ENCODE measurements at places on chromosomes 3 and 15. TPM values are rescaled to one million over a fixed set of nuclear protein-coding genes. Genes with fewer than 3 reads are reported as not detected.

The CDHR4 gene
- not detected for total RNA-seq

DNA sequence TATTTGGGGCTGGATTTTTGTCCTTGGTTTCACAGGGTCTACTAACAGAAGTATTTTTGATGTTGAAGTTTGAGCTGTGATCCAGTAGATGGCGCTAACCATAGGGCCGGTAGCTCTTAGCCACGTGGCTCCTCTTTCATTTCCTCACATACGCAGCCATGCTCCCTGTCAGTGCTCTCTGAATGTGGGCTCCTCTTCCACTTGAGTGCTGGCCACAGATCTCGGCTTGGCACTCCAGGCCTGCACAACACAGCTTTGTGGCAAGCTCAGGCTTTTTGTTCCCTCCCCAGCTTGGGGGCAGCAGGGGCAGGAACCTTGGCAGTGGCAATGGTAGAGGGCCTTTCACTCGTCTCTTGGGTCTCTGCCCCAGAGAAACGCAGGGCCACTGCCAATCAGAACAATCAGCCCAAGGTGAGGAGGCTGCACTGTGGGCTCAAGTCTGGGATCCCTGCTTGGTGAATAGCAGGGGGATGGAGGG is 18.6 kb upstream of the DNAAF4 start:
- no peak for DNase-seq

DNA sequence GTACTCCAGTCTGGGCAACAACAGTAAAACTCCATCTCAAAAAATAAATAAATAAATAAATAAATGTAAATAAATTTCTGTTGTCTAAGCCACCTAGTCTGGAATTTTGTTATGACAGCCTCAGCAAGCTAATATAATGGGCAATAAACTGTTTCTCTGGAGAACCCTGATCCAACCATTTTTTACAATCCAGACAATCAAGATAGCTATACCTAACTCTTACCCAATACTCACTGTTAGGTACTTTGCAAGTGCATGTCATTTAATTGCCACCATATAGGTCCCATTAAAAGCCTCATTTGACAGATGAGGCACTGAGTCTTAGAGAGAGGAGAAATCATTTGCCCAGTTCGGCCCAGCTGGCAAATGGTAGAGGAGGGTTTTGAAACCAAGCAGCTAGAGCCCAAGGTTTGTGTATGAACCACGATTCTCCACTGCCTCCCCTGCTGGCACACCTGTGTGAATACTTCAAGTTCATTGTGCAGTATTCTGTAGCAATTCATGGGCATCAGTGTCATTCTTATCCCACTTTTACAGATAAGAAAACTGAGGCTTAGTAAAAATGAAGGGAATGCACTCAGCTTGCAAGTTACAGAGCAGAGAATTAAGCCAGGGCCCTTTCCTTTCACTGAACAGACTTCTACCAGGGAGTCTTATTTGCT is 107.0 kb upstream of the UBE2E1 start:
- DNase-seq = no peak

- no peak for DNase-seq
Measured at GRCh38 chr15:101637516-101637915, 14.7 kb downstream of the TM2D3 start.

- no peak for DNase-seq
Measured at GRCh38 chr3:120497336-120497735, 46.5 kb upstream of the FSTL1 start.

DNA sequence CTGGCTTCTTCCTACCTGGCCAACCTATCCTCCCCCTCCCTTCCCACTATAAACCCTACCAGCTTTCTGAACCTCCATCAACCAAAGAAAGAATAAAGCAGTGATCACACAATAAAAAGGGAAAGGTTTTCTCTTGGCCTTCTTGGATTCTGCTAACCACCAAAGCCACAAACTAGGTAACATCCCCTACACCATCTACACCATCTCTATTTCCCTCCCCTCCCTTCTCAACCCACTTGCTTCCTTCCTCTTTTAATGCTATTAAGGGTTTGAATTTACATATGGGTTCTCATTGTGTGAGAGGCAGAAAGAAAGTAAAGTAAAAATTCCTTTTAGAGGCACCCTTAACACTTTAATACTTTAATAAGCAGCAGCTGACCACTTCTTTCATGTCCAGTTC is 25.8 kb upstream of the RSL24D1 start:
- no peak for DNase-seq

GRCh38 chr3:8574670-8575322 is 69.8 kb downstream of the SSUH2 start:
- no peak for DNase-seq

DNA sequence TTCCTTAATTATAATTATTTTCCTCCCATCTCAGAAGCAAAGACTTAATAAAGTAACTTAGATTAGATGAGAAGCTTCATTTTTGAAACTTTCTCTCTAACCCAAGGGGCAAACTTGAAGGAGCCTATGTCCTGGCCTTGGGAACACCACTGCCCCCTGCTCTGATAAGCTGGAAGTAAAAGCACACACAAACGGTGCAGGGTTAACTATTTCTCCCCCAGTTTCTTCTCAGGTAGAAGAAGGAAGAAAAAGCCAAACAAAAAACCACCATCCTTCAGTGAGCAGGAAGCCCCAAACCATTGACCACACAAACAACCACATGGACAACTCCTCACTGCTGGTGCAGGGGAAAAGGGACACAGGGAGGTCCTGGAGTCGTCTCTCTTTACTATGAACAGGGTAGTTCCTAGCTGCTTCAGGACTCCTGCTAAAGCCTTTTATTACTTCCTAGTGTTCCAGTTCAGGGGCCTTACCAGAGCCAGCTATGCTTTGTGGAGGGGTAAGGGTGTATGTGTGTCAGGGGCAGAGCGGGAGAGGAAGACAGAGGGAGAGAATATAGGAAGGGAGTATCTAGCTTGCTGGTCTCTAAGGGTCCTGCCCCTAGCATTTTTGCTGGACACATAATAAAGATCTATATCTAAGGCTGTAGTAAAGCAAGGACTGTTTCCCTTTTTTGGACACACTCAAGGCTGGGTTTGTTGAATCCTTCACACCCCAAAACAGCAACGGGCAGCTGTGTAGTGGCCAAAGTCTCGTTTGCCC is 94.0 kb upstream of the UMPS start:
- DNase-seq = no peak

- DNase-seq = no peak
Measured at GRCh38 chr15:88403351-88403791, 63.8 kb downstream of the MRPL46 start.

The TLE3 gene
- total RNA-seq = 13.4 TPM

The PARP15 gene
- total RNA-seq = 0.40 TPM

DNA sequence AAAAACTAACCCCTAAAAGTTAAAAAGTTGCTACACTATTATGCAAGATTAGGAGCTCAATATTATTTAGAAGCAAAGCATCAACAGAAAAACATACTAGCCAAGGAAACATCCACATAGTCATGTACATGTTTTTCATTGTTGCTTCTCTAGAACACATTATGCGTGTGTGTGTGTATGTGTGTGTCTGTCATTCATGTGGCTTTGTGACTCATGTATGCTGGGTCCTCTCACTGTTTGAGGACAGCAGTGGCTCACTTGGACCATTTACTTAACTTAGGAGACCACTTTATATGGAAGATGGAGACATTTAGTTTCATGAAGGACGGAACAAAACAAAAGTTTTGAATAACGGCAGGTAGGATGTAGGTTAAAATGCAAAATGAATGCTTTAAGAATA is 219.4 kb upstream of the THBS1 start:
- DNase-seq = no peak

DNA sequence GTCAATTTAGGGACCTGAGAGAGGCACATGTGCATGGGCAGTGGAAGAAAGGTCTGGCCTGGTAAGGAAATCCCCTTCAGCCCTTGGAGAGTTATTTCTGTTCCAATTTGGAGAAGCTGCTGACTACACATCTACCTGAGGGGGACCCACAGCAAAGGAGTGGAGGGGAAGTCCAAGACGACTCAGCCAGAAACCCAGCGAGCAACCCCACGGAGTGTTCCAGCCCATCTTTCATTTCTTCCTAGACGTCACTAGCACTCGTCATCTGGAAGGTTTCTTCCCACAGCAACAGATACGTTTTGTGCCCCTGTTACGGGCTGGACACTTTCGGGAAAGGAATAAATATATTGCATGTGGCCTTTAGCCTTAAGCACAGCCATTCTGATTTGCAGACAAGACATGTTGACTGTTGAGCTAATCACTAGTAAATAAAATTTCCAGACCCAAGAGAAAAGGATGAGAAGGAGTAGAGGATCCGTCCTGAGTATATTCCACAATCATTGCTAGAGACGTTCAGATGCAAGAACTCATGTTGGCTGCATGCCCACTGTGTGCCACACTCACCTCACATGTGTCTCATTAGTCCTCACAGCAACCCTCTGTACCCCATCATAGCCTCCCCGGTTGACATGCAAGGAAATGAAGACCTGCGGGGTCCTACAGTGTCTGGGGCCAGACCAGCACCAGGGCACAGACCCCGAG is 7.8 kb upstream of the FAM174B start:
- no peak for DNase-seq

DNA sequence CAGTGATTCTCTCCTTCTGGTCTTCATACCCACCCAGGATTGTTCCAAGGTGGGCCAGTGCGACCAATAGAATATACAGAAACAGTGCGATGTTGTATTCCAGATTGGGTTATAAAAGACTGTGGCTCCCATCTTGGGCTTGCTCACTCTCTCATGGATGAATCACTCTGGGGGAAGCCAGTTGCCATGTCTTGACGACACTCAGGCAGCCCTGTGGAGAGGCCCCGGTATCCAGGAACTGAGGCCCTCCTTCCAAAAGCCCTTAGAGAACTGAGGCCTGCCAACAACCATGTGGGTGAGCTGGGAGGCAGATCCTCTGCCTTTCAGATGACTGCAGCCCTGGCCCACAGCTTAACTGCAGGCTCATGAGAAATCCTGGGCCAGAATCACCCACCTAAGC is 57.2 kb downstream of the SH3GL3 start:
- no peak for DNase-seq

- no peak for DNase-seq
Measured at GRCh38 chr3:105322570-105323273, 44.0 kb upstream of the ALCAM start.

- no peak for DNase-seq
Measured at GRCh38 chr15:89393056-89393455, 58.4 kb upstream of the POLG start.

- no peak for DNase-seq
Measured at GRCh38 chr3:21117370-21117769, 633.6 kb downstream of the ZNF385D start.

- no peak for DNase-seq
Measured at GRCh38 chr15:76839173-76839572, 66.0 kb downstream of the SCAPER start.

DNA sequence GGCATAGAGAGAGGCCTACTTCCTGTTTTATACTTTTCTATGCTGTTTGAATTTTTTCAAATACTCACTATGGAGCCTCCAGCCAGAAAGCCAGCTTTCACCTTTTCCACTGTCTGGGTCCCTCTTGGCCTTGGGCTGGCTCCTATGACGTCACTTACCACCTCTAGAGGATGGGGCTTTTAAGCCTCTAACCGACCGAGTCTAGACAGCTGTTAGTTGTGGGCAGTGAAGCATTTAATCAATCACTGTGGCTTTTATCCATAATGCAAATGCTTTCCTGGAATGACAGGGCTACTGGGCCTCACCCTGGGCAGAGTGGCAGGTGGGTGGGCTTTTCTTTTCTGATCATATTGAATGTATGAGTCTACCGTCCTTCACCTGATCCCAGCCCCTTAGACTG is 61.9 kb downstream of the LRRK1 start:
- no peak for DNase-seq

The TF gene
- 5.6 TPM for total RNA-seq

- peak; percentile 79 for DNase-seq
Measured at GRCh38 chr15:90101130-90101968, 919 bp downstream of the IDH2 start.

The CFAP44 gene
- total RNA-seq = 3.2 TPM

DNA sequence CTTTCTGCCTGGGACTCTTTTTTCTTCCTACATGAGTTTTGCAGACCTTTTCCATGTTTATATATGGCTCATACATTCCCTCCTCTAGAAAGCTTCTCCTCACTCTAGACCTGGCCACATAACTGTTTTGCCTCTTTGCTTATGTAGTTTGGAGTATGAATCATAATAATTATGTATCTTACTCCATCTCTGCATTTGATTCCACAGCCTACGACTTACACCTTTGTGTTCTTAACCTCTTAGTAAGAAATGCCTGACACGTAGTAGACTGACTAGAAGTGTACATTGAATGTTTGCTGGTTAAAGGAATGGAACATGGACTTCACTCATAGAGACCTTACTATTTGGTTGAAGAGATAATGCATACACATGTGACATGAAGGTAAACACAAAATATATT is 56.4 kb downstream of the MBNL1 start:
- DNase-seq = no peak

The GOLGA8J gene
- not detected for total RNA-seq

The CYP1A2 gene
- total RNA-seq = not detected

DNA sequence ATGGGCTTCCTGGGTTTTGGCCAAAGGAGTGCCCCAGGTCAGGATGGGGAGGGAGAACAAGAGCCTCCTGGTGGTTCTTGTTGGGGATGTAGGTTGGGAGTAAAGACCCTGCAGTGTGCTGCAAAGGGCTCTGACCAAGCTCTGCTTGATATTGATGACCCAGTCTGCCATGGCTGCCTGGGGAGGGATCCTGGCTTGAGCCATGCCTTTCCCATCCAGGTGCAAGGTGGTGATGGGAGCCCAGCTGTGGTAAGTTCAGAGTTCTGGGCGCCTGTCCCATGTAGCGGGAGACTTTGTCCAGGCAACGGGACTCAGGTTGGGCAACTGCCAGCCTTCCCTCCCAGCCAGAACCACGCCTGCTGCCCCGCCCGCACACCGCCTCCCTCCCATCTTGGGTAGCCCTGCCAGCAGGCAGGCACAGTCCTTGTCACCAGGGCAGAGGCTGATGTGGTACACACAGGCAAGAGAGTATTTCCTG is 2.6 kb downstream of the GNAI2 start:
- DNase-seq = peak; percentile 93

- DNase-seq = no peak
Measured at GRCh38 chr3:15665510-15666150, 64.1 kb downstream of the BTD start.

GRCh38 chr3:42557854-42558253 is 23.9 kb downstream of the SEC22C start:
- DNase-seq = no peak

The GNAT1 gene
- not detected for total RNA-seq

The RHOA gene
- 255 TPM for total RNA-seq

GRCh38 chr3:49661281-49661680 is 12.9 kb upstream of the APEH start:
- DNase-seq = no peak

- DNase-seq = no peak
Measured at GRCh38 chr3:5485427-5485826, 297.9 kb downstream of the EDEM1 start.

- no peak for DNase-seq
Measured at GRCh38 chr3:14389716-14390115, 12.7 kb upstream of the SLC6A6 start.

The CRYGS gene
- total RNA-seq = 1.1 TPM
